Cardiac fibroblast (primary cell): ENCODE measurements at places on chromosomes 5 and 9.

GRCh38 chr9:118023644-118024043 is 319.4 kb downstream of the TLR4 start:
- DNase-seq = no peak

DNA sequence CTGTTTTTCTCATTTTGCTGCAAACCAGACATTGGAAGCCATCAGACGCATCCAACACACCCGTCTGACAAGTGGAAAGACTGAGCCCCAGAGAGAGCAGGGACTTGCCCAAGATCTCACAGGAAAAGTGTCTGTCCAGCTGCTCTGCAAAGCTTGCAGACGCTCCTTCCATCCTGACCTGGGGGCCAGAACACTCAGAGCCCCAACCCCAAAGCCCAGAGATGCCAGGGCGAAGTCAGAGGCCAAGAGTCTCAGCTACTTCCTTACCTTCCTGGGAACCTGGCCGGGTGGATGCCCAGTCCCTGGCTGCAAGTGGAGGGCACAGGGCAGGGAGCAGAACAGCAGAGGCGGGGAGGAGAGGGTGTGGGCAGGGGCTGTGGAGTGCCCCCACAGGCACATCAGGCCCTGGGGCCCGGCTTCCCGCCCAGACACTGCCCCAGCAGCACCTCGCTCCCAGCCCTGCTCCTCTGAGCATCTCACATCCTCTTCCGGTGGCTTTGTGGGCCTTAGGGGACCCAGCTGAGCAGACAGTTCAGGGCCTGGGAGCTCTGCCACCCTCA is 9.7 kb upstream of the RALGDS start:
- DNase-seq = no peak

- DNase-seq = no peak
Observed at GRCh38 chr9:132192728-132193127, 30.9 kb downstream of the NTNG2 start.

- peak; percentile 25 for DNase-seq
Observed at GRCh38 chr5:145838276-145838675, 3.1 kb upstream of the PRELID2 start.

DNA sequence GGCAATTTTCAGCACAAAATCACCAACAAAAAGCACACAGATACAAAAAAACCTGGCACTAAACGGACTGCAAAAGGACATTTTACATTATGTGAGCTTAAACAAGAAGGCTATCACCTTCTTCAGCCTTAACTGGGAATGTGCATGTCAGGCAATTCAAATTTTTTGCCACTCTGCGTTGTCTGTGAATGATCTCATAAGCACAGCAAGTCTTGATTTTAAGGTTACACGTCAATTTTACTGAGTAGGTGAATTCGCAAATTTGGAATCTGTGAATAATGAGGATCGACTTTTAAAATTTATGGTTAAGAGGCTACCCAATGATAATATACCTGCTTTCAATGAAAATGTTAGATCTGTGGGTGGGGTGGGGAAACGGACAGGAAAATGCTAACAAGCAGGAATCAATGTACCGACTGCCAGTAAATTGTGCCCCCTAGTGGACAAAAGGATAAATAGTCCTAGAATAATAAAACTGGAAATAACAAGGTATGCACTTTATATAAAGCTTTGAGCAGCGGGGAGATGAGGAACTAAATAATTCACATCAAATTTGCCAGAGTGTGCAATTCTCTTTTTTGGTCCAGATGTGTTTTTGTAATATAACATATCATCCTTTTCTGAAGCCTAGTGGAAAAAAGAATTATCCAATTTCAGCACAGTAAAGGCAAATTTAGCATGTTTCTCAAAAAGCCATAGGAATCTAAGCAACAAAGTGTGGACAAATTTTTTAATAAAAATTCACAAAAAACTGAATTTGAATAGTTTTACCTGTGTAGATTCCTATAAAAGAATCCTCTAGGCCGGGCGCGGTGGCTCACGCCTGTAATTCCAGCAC is 20.5 kb downstream of the EQTN start:
- peak; percentile 81 for DNase-seq

DNA sequence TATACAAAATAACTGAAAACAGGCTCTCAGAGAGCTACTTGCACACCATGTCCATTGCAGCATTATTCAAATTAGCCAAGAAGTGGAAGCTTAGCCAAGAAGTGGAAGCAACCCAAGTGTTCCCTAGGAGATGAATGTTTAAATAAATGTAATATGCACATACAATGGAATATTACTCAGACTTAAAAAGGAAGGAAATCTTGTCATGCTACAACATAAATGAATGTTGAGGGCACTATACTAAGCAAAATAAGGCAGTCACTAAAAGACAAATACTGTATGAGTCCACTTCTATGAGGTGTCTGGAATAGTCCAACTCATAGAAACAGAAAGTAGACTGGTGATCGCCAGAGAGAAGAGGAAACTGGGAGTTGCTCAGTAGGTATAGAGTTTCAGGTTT is 438.1 kb downstream of the MAT2B start:
- no peak for DNase-seq

DNA sequence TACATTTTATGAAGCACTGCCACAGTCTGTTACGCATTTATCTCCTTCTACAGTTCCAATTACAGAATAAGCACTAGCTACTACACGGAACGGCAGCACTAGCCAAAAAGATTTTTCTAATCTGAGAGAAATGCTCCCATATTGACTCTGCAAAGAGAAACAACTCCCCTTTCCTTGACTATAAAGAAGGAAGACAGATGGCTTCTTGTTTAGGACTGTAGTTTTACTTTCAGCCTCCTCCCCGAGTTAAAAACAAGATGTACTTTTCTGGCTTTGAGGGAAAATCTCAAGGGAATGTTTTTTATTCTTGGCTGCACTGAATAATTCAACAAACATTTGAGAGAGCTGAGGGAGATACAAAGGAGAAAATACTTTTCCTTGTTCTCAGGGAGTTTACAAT is 1.9 kb upstream of the SLC44A1 start:
- peak; percentile 74 for DNase-seq

DNA sequence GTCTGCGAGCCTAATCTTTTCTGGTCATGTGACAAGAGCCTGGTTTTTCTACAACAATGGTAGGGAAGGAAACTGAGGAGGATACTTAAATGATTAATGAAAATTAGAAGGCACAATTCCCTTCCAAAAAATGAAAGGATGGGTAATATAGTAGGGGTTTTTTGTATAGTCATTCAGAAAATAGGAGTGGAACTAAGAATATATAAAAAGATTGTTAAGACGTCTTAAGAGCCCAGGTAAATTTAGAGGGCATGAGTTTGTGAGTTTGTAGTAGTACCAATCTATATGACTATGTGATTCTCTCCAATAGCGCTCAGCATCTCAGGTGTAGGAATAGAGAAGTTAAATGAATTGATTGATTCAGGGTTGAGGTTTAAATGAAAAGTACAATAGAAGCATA is 50.1 kb downstream of the GNG10 start:
- DNase-seq = no peak

DNA sequence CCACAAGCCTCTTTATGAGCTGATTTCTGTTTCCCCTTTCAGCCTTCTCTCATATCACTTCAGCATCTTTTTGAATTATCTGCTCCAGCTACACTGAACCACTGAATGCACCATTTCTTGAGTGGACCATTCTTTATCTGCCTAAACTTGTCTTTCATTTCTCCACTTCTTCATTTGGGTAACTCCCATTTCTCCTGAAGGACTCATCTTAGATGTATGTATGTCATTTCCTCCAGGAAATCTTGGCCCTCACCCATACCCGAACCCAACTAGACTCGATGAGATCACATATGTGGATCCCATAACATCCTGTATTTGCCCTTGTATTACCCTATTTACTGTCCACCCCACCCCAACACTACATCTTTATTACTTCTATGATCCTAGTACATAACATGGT is 249.8 kb downstream of the KIF4B start:
- DNase-seq = no peak

DNA sequence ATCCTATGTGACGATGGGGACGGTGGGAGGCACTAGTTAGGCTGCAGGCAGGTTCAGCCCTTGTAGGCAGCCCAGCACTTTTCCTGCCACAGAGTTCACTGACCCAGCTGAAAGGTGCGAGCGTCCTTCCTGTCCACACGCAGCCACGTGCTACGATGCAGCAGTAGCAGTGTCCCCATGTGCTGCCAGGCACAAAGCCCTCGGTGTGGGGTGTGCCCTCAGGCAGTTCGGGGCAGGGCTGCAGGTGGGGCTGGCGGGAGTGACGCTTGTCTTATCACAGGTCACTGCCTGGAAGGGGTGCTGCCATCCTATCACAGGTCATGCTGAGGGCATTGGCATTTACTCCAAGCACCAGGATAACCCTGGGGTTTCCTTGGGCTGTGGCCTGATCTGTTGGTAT is 46.8 kb upstream of the CLPTM1L start:
- DNase-seq = no peak

DNA sequence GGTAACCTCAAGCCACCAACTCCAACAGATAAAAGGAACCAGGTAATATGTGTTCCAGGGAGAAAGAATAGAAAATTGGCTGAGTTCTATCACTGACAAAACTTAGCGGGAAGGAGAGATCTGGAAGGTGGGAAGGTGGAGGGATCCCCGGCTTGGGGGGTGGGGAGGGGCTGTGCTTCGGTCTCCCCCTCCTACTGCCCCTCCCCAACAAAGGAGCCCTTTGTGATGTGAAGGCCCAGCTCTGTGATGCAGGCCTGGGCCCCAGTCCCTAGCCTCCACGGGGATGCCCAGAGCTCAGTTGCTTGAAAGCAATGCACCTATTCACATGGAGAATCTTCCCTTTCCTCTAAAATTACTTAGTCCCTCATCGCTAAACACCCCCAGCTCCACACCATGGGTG is 4.4 kb upstream of the ZNF484 start:
- no peak for DNase-seq

- peak; percentile 75 for DNase-seq
Observed at GRCh38 chr9:129270903-129271431, 92.9 kb upstream of the IER5L start.

GRCh38 chr5:78268356-78268755 is 26.1 kb downstream of the AP3B1 start:
- no peak for DNase-seq

GRCh38 chr9:37309136-37309535 is 113.4 kb upstream of the GRHPR start:
- DNase-seq = no peak

DNA sequence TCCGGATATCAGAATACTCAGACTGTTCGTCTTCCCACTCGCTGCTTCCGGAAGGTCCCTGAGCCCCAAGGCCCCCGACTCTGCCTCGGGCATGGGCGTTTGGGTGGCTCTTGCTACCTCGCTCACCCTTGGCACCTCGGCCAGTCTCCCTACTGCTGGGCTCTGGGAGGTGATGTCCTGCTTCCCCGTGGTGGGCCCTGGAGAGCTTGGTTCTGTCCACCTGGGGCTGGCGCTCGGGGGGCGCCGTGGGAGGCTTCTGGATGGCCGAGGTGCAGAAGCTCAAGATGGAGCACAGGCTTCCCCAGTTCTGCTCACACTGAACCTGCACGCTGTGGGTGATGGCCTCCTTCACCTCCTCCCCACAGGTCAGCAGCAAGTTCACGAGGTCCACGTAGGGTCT is 10.4 kb downstream of the STC2 start:
- DNase-seq = no peak

GRCh38 chr5:170362102-170362501 is 27.1 kb downstream of the KCNMB1 start:
- no peak for DNase-seq

GRCh38 chr5:35052838-35053237 is 5.1 kb upstream of the AGXT2 start:
- no peak for DNase-seq

- DNase-seq = peak; percentile 12
Observed at GRCh38 chr9:74496819-74497747, at the start of gene RORB. Gene RORB (plus strand): TSS chr9:74497335. CDS start chr9:74497977, 642 bp downstream.

- peak; percentile 29 for DNase-seq
Observed at GRCh38 chr9:77177894-77178794, 810 bp downstream of the VPS13A start.
